Vagina (tissue), 2 donors: ENCODE measurements at places on chromosomes 12 and 14.

DNA sequence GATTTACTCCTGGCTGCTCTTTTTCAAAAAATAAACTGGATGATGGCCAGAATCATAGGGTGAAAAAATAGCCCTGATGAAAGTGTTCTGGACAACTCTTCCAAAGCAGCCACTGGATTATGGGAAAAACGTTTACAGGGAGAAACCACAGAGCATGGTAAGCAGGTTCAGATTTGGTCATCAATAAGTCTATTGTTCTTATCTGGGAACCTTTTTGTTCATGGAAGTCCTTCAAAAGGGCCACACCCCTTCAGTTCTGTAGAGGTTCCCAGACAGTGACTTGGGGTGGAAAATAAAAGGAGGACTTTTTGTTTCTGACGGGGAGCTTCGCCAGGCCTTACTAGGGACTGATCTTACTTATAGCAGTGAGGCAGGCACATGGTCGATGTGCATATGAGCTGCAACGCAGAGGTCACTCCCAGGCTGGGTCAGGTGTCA lies 117.4 kb upstream of the SLC38A2 start:
- no peak for DNase-seq

GRCh38 chr12:69471076-69471430 lies 865 bp downstream of the FRS2 start:
- DNase-seq = no peak

DNA sequence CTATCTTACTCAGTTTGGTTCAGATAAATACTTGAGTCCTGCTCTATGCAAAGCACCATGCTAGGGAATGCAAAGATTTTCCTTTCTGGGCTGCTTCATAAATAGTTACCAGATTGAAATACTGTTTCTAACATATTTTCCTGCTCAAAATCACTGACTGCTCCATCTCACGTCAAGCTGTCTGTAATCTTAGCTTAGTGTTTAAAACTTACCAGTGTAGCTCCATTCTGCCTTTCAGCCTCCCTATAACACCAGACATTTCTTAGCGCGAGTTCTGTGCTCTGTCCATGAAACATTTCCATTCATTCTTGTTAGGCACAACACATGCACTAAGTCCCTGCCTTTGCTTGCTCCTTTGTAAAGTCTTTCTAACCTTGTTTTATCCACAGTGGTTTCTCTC lies 129.4 kb downstream of the NPAS3 start:
- DNase-seq = no peak

DNA sequence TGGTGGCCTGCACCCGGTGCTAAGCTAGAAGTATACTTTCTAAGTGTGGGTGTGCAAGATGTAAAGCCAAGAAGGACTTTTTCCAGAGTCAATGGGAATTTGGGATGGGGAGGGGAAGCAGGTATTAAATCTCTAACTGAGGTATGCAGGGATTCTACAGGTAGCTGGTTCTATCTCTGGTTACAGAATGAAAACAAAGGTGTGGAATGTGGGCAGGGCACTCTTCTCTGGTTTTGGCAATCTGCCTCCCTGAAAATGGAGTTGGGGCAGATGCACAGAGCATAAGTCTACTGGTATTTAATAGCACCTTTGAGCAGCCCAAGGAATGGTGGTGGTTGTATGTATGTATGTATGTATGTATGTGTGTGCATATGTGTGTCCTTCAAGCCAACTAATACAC lies 66.7 kb upstream of the PPP1R12A start:
- no peak for DNase-seq

- DNase-seq = no peak
These were observed 84.6 kb downstream of the SETD3 start for GRCh38 chr14:99395909-99396530.

- DNase-seq = no peak
These were observed 83.2 kb downstream of the ITPR2 start for GRCh38 chr12:26749781-26750180.
